ENCODE measurements at places on chromosomes 13 and 19. TPM values are rescaled to one million over a fixed set of nuclear protein-coding genes. Genes with fewer than 3 reads are reported as not detected.

DNA sequence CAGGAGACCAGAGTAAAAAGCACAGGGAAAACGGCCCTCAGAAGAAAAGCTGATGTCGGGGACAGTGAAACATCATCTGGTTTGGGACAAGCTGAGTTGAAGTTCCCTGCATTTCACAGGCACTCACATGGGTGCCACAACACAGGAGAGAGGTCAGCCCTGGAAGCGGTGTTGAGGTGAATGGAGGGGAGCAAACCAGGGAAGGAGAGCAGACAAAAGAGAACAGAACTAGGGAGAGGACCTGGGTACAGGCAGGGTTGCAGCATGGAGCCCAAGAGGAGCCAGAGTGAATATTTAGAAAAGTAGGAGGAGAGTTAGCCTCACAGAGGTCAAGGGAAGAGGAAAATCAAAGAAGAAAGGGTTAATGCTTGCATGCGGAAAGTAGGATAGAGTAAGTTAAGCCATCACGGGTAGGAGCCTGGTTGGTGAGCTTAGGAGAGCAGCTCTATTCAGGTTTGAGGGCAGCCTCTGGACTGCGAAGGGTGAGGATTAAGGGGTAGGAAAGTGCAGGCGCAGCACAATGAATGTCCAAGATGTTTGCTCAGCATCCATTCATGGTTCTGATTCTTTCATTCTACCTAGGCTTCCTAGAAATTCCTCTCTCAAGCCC, 15.5 kb downstream of the FAM216B start:
- H3K36me3 ChIP-seq: no peaks in the 10 kb centered on the region
- no peaks in the 10 kb centered on the region for H3K4me1 ChIP-seq
- DNase-seq: no peak
- H3K27me3 ChIP-seq: peaks cover 48% of the 10 kb centered on the region

GRCh38 chr13:39095500-39095899, 57.2 kb downstream of the NHLRC3 start:
- H3K27me3 ChIP-seq: no peaks in the 10 kb centered on the region
- DNase-seq: no peak
- peak overlapping the region; percentile 77 for H3K4me3 ChIP-seq
- H3K36me3 ChIP-seq: no peaks in the 10 kb centered on the region
- peak overlapping the region; percentile 87 for H3K27ac ChIP-seq
- peaks cover 33% of the 10 kb centered on the region for H3K4me1 ChIP-seq

DNA sequence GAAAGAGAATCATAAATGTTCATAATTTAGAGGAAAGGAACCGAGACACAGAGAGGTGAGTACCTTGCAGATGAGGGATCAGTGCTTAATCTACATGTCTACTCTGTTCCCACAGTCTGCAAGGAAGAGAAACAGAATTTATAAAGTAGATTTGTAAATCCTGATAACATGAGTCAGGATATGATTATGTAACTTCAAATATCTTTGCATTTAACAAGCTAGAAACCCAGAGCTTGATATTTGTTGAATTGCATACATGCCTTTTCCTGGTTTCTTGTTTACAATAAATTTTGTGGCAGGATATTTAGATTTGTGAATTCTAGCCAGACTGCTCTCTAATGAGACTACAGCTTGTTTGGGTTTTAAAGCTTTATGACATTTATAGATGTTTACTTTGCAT, 219.2 kb downstream of the ENOX1 start:
- DNase-seq: no peak
- peaks cover 26% of the 10 kb centered on the region for H3K27me3 ChIP-seq
- no peaks in the 10 kb centered on the region for H3K36me3 ChIP-seq
- no peak overlapping the region for H3K27ac ChIP-seq
- H3K4me3 ChIP-seq: no peak overlapping the region

- H3K27ac ChIP-seq: no peak overlapping the region
- no peaks in the 10 kb centered on the region for H3K4me1 ChIP-seq
- H3K36me3 ChIP-seq: no peaks in the 10 kb centered on the region
- H3K4me3 ChIP-seq: no peak overlapping the region
Observed at GRCh38 chr13:36850790-36851438, 31.9 kb downstream of the RFXAP start.

DNA sequence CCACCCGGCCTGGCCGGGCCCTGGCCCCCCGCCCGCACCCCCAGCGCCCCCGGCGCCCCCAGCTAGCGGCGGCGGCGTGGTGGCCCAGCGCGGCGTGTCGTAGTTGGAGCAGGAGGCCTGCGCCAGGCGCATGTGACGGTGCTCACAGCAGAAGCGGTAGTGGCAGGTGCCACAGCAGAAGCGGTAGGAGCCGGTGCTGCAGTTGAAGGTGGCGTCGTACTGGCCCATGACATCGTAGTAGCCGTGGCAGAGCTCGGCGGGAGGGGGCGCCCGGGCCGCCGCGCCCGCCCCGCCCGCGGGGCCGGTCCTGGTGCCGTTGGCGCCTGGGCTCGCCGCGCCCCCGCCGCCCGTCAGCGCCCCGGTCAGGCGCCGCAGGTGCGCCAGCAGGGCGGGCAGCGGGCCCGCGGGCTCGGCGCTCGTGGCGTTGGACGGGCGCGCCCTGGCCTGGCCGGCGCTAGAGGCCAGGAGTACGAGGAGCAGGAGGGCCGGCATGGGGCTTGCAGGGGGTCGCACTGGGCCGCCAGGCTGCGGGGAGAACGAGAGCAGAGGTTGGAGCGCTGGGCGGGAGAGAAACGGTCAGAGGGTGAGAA, 633 bp downstream of the SHISA7 start:
- peak; percentile 34 for DNase-seq
- H3K4me1 ChIP-seq: peaks cover 25% of the 10 kb centered on the region
- H3K27me3 ChIP-seq: peaks cover 65% of the 10 kb centered on the region
- peaks cover 6% of the 10 kb centered on the region for H3K36me3 ChIP-seq
- H3K27ac ChIP-seq: no peak overlapping the region
- no peak overlapping the region for H3K4me3 ChIP-seq

DNA sequence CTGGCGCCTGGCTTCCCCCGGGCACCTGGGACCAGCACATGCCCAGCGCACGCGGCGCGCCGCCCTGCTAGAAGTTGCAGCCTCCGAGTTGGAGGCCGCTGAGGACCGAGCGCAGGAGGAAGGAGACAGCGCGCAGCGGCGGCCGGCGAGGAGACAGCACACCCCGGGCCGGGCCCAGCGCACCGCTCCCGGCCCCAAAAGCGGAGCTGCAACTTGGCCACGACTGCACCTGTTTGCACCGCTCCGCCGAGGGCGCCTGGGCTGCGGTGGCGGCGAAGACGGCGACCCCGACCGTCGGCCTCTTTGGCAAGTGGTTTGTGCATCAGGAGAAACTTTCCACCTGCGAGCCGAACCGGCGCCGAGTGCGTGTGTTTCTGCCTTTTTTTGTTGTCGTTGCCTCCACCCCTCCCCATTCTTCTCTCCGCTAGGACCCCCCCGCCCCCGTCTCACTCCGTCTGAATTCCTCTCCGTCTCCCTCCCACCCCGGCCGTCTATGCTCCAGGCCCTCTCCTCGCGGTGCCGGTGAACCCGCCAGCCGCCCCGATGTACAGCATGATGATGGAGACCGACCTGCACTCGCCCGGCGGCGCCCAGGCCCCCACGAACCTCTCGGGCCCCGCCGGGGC, at the start of gene SOX1:
Gene SOX1 (plus strand): TSS at position 34 of the 626 bp plus-strand sequence. CDS start 510 bp downstream, at position 544.
- peak within 1 kb of the TSS; percentile 73 for H3K4me3 ChIP-seq
- DNase-seq: peak; percentile 19
- peaks cover 9% of the 10 kb centered on the region for H3K36me3 ChIP-seq
- peaks cover 72% of the 10 kb centered on the region for H3K27me3 ChIP-seq
- H3K4me1 ChIP-seq: peaks cover 6% of the 10 kb centered on the region

GRCh38 chr13:83876546-83876945, 5.7 kb downstream of the SLITRK1 start:
- no peak for DNase-seq
- H3K27me3 ChIP-seq: peaks cover 51% of the 10 kb centered on the region
- peak overlapping the region; percentile 42 for H3K27ac ChIP-seq
- H3K36me3 ChIP-seq: peaks cover 3% of the 10 kb centered on the region
- peaks cover 25% of the 10 kb centered on the region for H3K4me1 ChIP-seq

DNA sequence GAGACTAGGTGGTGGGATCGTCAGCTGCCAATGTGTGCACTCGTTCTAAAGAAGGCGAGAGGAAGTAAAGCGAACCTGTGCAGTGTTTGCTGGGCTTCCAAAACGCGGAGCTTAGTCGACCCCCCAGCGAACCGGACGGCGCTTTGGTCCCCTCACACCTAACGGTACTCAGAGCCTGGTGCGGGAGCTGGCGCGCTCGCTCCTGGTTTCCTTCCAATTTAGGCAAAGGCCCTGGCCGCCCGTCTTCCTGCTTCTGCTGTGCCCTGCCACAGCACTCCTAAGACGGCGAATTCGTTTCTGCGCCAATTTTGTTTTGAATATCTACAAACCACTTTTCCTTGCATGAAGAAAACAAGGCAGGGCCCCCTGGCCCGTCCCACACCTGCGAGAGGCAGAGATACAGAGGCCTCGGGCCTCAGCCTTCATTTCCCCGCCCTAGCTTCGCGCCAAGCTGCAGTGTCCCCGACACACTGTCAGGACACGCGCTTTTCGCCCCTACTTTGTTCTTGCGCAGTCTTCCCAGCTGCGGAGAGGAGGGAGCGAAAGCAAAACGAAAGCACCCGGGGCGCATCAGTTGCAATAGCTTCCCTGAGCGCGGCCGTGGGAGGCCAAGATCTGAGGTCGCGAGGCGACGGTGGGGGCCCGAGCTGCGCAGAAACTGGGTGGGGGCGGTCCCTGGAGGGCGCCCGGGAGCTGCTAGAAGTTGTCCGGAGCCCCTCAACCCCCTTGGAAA, 111.9 kb downstream of the KCNRG start:
- H3K4me3 ChIP-seq: peak overlapping the region; percentile 97
- H3K27me3 ChIP-seq: peaks cover 34% of the 10 kb centered on the region
- DNase-seq: peak; percentile 56
- peaks cover 74% of the 10 kb centered on the region for H3K4me1 ChIP-seq

GRCh38 chr13:41061914-41062837, 867 bp downstream of the WBP4 start:
- peaks cover 5% of the 10 kb centered on the region for H3K36me3 ChIP-seq
- peak overlapping the region; percentile 97 for H3K27ac ChIP-seq
- peak overlapping the region; percentile 96 for H3K4me3 ChIP-seq
- no peaks in the 10 kb centered on the region for H3K27me3 ChIP-seq

GRCh38 chr19:33860312-33861090, 63.8 kb downstream of the KCTD15 start:
- H3K4me1 ChIP-seq: no peaks in the 10 kb centered on the region
- H3K27ac ChIP-seq: no peak overlapping the region
- no peak for DNase-seq
- peaks cover 7% of the 10 kb centered on the region for H3K27me3 ChIP-seq
- no peak overlapping the region for H3K4me3 ChIP-seq

DNA sequence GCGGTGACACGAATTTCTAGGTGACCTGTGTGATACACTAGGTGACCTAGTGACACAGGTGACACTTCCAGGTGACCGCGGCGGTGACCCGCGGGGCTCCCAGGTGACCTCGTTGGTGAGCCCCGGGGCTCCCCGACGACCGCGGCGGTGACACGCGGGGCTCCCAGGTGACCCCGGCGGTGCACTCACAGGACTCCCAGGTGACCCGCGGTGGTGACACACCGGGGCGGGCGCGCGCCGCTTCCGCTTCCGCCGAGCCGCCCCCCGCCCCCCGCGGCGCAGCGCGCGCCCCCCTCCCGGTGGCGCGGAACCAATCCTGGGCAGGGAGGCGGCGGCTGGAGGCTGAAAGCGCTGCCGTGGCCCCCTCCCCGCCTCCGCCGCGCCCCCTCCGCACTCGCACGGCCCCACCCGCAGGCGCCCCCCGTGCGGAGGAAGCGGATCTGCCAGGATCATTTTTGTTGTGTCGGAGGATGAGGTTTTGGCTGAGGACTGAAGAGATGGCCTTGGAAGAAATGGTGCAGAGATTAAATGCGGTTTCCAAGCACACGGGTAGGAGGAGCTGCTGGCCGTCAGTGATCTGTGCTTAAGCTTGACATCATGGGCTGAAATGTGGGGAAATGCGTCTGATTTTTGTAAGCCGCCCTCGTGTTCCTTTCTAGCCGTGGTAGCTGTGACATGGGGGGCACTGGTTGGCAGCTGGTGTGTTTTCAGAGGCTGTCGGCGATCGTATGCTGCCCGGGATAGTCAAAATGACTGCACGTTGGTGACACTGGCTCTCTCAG, at the start of gene MCF2L:
Gene MCF2L (plus strand): TSS at position 305 of the 782 bp plus-strand sequence. CDS start 166 bp downstream, at position 471.
- peaks cover 38% of the 10 kb centered on the region for H3K4me1 ChIP-seq
- peak within 1 kb of the TSS; percentile 82 for H3K27ac ChIP-seq
- peak within 1 kb of the TSS; percentile 86 for H3K4me3 ChIP-seq
- peaks cover 1% of the 10 kb centered on the region for H3K36me3 ChIP-seq

GRCh38 chr19:13978351-13979243, 26.3 kb downstream of the DCAF15 start:
- no peaks in the 10 kb centered on the region for H3K27me3 ChIP-seq
- peaks cover 18% of the 10 kb centered on the region for H3K4me1 ChIP-seq
- H3K27ac ChIP-seq: no peak overlapping the region
- no peak for DNase-seq
- H3K36me3 ChIP-seq: peaks cover 2% of the 10 kb centered on the region

DNA sequence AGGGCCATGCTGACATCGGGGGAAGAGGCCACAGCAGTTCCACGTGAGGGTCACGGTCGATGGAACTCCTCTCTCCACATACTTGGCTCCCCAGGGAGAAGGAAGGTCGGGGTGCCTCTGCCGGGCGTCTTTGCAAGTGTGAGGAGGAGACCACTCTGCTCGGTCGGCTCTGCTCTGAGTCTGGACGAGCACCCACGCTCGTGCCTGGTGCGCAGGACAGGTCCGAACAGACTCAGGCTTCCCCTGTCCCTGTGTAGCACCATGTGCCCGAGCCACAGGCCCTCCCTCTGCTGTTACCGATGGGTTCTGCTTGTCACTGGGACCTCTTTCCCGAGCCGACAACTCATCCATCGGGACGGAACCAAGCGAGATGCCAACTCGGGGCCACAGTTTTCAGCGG, 35.1 kb downstream of the TMEM255B start:
- H3K36me3 ChIP-seq: no peaks in the 10 kb centered on the region
- no peak overlapping the region for H3K27ac ChIP-seq
- no peak overlapping the region for H3K4me3 ChIP-seq
- no peaks in the 10 kb centered on the region for H3K4me1 ChIP-seq

GRCh38 chr19:48897181-48897580, 1.4 kb downstream of the TULP2 start:
- DNase-seq: no peak
- no peak overlapping the region for H3K4me3 ChIP-seq
- no peak overlapping the region for H3K27ac ChIP-seq

- peaks cover 23% of the 10 kb centered on the region for H3K4me1 ChIP-seq
- DNase-seq: peak; percentile 45
- H3K27ac ChIP-seq: peak within 1 kb of the TSS; percentile 52
- H3K36me3 ChIP-seq: peaks cover 23% of the 10 kb centered on the region
- peak within 1 kb of the TSS; percentile 92 for H3K4me3 ChIP-seq
Observed at GRCh38 chr19:44051650-44052402, at the start of gene ZNF223. Gene ZNF223 (plus strand): TSS chr19:44052036. CDS start chr19:44055177, 3,141 bp downstream.

Gene PSG5
- total RNA-seq: not detected

Gene MARCHF2
- 12.1 TPM for total RNA-seq

Gene SLC1A6
- total RNA-seq: not detected

Gene ELANE
- total RNA-seq: not detected

Gene CCL25
- total RNA-seq: not detected

Gene PLIN5
- total RNA-seq: 0.81 TPM

Measured in activated T-cell treated with anti-CD3 and anti-CD28 coated beads, Interleukin-2, amount 50 U/mL, for 72 hours (primary cell).